Vein endothelial cell (primary cell): ENCODE measurements at places on chromosomes 6 and 20. TPM values are rescaled to one million over a fixed set of nuclear protein-coding genes. Genes with fewer than 3 reads are reported as not detected.

The GSTA4 gene
- total RNA-seq = 13.7 and 14.9 TPM in 2 replicates

The SMIM13 gene
- 14.4 and 17.4 TPM in 2 replicates for total RNA-seq

The KIF6 gene
- total RNA-seq = not detected in 2 replicates

The GGTLC1 gene
- total RNA-seq = not detected in 2 replicates

The CNPY3 gene
- 24.6 and 28.4 TPM in 2 replicates for total RNA-seq

The PLG gene
- not detected in 2 replicates for total RNA-seq

The SLC12A5 gene
- total RNA-seq = 0.86 and 1.6 TPM in 2 replicates

The CDC5L gene
- 22.2 and 26.5 TPM in 2 replicates for total RNA-seq

The C4A gene
- 0.96 and 3.3 TPM in 2 replicates for total RNA-seq

The LY6G6C gene
- total RNA-seq = not detected in 2 replicates

The C20orf202 gene
- total RNA-seq = 0.33 TPM in 1 of 2 replicates, not detected in the other

The SLC22A16 gene
- not detected in 2 replicates for total RNA-seq

The SLC22A23 gene
- total RNA-seq = 21.6 and 29.7 TPM in 2 replicates

The NKAIN4 gene
- total RNA-seq = not detected in 2 replicates

The ZC2HC1B gene
- total RNA-seq = not detected in 2 replicates

The IFNGR1 gene
- 66.3 and 73.2 TPM in 2 replicates for total RNA-seq

The ALDH5A1 gene
- 0.48 and 0.98 TPM in 2 replicates for total RNA-seq

The CLPSL2 gene
- total RNA-seq = not detected in 2 replicates

The DAAM2 gene
- 0.10 and 0.33 TPM in 2 replicates for total RNA-seq

The MCM3 gene
- total RNA-seq = 54.5 and 68.0 TPM in 2 replicates

The SLC32A1 gene
- not detected in 2 replicates for total RNA-seq

The FAM209A gene
- total RNA-seq = not detected in 2 replicates

The RREB1 gene
- 31.8 and 34.3 TPM in 2 replicates for total RNA-seq

The SYCP2 gene
- 0.33 and 0.38 TPM in 2 replicates for total RNA-seq

The SOX12 gene
- 7.0 and 8.5 TPM in 2 replicates for total RNA-seq

The TTBK1 gene
- 0.10 TPM in 1 of 2 replicates, not detected in the other for total RNA-seq

The KHDRBS2 gene
- total RNA-seq = not detected in 2 replicates

The KCNQ5 gene
- total RNA-seq = under 0.01 and 0.10 TPM in 2 replicates

The DNAH8 gene
- total RNA-seq = under 0.01 TPM in 2 replicates

The NRSN1 gene
- total RNA-seq = not detected in 2 replicates

The DEFB116 gene
- total RNA-seq = not detected in 2 replicates

The SLC17A1 gene
- total RNA-seq = not detected in 2 replicates

The MOG gene
- total RNA-seq = not detected in 2 replicates

The ARMC12 gene
- total RNA-seq = 0.19 TPM in 1 of 2 replicates, not detected in the other

The OTOR gene
- total RNA-seq = not detected in 2 replicates

The IL20RA gene
- 0.19 and 0.33 TPM in 2 replicates for total RNA-seq

The CST2 gene
- not detected in 2 replicates for total RNA-seq
